ENCODE measurements at places on chromosomes 11 and 22.
A peak's percentile ranks its signal among the peaks of the same experiment; 100 is the strongest.

GRCh38 chr11:118699506-118700220, 20.2 kb upstream of the TREH start:
- DNase-seq = peak; percentile 85

DNA sequence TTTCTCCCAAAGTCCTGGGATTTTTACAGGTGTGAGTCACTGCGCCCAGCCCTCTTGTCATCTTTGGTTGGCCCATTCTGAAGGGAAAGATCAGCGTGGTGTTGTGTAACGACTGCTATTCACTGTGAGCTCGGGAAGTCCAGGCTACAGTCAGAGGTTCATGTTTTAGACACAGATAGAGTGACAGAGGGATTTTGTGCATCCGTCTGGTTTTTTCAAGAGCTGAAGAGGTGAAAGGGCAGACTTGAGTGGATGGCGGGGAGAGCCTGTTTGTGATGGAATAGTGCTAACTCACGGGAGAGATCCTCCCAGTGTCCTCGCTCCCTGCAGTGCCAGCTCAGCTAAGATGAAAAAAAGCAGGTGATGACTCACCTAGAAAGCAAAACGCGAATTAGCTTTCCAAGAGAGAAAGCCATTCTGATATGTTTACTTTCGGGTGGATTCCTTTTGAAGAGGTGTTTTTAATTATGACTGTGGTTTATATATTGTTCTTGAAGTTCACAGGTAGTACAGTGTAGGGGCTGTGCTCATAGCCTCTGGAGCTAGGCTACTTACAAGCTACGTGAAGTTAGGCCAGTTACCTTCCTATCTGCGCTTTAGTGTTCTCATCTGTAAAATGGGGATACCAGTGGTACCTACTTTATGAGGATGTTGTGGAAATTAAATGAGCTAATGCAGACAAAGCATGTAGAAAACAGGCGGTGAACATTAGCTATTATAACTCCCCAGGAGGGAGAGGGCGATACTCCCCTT, 67.2 kb downstream of the C11orf91 start:
- DNase-seq = no peak

DNA sequence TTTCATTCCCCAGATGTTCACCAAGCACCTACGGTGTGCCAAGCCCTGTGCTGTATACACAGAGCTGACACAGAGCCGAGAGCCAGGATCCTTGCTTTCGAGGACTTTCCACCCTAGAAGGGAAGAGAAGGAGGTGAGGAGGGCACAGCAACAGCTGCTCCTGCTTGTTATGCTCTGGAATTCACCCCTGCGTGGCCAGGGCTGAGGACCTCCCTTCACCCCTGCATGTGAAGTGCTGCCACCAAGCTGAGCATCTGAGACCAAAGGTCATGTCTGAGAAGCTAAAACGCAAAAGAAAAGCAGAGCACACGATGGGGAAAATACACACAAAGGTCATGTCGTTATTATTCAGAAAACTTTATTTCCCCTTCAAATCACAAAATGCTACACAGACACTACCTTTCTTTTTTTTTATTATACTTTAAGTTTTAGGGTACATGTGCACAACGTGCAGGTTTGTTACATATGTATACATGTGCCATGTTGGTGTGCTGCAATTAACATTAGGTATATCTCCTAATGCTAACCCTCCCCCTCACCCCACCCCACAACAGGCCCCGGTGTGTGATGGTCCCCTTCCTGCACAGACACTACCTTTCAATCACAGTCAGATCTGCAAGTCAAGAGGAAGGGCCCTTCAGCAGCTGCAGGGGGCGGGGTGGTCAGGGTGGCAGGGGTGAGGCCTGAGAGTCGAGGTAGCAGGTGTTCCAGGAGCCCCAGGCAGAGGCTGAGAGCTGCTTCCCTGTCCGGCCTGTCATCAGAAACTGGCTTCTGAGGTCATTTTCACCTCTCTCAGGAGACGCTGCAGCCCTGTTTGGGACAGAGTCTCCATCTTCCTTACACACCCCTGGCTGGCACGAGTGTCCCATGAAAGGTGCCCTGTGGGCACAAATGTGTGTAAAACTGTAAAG, 40.1 kb upstream of the PRR5 start:
- no peak for DNase-seq

GRCh38 chr11:74570266-74571061, 21.9 kb upstream of the POLD3 start:
- peak; percentile 22 for DNase-seq

DNA sequence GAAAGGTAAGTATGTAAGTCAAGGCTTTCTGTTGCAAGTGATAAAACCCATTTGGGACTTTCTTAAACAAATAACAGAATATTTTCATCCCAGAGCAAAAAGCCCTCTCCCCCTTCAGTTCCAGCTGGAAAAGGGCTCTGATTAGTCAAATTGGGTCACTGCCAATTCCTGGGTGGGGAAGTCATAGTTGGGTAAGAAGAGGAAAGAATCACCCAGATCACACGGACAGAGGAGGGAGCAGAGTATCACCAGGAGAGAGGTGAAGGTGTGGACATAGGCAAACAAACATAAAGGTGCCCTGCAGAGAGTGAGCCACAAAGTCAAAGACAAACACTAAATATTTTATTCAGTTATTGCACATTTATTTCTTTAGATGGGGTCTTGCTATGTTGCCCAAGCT, 36.3 kb upstream of the SORL1 start:
- DNase-seq = no peak

DNA sequence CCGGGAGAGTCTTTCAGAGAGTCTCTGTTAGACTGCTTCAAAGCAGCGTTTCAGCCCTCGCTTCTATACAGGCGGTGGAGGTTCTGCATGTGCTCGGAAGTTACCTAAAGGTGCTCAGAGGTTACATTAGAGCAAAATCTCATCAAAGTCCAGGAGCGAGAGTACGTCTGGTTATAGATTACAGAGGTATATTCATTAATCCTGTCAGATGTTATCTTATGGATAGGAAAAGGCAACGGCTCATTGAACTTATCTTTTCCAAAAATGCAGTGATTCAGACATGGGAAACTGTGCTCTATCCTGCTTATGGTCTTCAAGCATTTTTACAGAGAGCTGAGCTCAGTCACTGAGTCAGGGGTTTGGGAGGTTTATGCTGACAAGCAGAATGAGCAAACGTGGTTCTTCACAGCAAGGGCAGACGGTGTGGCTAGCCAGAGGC, 9.1 kb upstream of the ZBED5 start:
- no peak for DNase-seq

DNA sequence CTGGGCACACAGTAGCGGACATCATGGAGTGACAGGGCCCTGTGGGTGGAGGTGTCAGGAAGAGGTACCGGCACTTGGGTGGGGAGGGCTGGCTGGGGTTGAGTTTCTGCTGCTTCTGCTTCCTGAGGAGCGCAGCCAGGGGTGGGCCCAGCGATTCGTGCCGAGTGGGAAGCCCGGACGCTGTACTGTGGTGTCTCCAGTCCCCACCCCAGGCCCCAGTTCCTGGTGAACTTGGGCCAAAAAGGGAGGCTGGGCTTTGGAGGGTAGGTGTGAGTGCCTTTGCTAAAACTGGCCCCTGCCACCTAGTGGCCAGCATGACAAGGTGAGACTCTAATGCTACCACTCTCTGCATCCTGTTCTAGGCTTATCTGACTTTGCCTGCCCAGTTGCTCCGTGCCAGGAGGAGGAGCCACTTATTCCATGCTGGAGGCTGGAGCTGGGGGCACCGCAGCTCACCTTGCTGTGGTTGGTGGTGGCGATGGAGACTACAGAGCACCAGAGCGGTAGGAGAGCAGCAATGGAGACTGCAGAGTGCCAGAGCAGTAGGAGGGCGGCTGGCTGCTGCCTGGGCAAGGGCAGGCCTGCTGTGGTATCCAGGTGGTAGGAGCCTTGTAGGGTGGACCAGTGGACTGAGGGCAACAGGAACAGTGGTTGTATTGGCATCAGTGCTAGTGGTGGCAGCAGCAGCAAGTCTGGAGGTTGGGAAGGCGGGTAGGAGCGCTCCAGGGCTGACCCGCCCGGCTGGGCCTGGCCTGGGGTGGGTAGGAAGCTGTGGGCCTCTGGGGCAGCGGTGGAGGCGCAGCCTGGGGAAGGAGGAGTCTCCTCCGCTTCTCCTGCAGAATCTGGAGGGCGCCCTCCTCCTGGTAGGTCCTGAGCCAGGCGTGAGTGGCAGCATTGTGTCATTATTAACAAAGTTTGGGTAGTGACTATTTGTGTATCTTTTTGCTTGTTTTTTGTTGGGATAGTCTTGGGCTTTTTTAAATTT, 2.2 kb upstream of the RFPL2 start:
- DNase-seq = peak; percentile 33

DNA sequence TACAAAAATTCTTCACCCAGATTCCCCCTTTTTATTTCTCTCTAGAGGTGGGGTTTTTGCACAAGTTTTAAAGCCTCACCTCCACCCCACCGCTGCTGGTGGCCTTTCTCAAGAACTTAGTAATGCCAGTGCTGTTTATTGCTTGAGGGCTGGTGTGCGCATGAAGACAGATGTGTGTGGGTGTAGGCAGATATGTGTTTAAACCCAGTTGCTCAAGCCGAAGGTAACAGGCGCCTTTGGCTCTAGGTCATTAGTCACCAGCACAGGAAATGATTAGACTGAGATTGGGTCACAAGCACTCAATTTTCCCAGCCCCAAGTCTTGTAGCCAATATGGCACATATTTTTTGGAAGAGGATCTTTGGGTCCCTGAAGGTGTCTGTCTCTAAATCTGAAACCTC, 2.7 kb upstream of the CLMP start:
- no peak for DNase-seq

DNA sequence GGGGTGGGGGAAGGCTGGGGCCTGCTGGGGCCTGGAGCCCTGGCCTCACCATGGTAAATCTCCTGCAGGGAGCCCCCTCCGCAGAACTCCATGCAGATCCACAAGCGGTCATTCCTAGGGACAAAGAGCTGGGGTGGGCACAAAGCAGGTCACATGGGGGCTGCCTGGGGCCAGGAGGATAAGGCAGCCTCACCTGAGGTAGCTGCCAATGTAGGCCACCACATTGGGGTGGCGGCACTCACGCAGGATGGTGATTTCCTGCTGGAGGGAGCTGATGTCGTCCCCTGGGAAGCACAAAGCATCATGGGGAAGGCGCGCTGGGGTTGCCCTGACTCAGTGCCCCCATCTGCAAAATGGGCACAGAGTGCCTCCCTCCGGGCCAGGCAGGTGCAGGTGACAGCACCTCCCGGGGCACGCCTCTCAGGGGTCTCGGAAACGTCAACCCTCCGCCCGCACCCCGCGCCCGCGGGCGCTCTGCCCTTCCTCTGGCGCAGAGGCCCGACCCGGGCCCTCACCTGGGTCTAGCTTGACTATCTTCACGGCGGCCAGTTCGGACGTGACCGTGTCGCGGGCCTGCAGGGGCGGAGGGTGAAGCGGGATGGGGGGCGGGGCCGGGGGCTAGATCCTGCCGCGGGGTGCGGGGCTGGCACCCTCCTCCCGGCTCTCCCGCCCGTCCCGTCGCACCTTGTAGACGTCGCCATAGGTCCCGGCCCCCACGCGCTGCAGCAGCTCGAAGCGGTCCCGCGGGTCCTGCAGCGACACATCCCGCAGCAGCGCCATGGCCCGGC, 450 bp downstream of the MAP4K2 start:
- DNase-seq = peak; percentile 51
